ENCODE measurements at places on chromosomes 4 and X.
A peak's percentile ranks its signal among the peaks of the same experiment; 100 is the strongest.

DNA sequence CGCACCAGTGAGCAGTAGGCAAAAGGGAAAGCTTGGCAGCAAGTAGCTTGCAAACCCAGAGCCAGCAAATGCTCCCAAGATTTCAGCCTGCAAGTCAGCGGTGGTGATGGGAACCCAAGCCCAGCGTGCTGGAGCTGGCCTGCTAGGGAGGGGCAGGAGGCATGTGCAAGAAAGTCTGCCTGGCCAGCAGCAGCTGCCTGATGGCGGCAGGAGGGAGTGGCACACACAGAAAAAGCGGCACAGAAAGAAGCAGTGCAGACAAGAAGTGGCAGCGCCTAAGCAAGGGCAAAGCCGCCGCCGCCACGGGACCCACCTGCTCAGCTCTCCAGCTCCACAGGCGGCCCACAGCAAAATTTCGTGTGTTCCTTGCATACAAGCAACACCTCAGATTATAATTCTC, 1206.5 kb upstream of the PABPC4L start:
- DNase-seq = no peak

GRCh38 chrX:137033774-137034507, at the start of gene GPR101:
TSS of gene GPR101 (minus strand) at chrX:137033995. CDS start at chrX:137031674, 2,321 bp downstream.
- no peak for DNase-seq

- DNase-seq = no peak
Observed at GRCh38 chr4:15756361-15756861, 21.7 kb upstream of the CD38 start.

- DNase-seq = no peak
Observed at GRCh38 chrX:110678591-110678990, 117.0 kb downstream of the CHRDL1 start.

DNA sequence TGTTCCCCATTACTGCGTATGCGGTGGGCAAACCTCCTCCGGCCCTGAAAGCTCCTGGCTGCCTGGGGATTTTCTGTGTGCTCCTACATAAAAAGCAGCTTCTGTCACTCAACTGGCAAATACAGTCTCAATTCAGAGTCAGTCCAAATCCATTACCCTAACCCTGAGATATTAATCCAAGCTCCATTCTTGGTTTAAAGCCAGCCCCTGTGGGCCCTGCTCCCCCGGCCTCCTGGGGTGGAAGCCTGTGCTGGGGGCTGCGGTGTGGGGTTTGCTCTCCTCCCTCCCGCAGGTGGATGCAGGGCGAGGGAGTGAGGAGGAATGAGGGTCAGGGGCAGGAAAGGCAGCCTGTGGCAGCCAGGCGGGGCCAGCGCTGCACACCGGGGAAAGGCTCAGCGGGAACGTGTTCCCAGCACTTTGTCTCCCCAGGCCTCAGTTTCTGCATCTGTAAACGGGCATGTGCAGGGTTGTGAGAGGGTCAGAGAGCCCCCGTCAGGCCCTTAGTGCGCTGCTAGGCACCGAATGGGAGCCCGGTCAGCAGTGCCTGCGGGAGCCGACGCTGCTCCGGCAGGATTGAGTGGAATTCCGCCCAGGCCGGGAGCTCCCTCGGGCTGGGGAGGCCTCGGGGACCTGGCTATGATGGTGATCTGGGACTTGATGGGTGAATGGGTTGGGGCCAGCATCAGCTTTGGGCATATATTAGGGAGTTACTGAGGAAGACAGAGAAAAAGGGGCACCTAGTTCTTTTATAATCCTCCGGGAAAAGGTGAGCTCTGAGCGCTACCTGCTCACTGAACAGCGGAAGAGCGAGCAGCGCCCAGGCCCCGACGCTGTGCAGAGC, 6.3 kb upstream of the RGS12 start:
- no peak for DNase-seq

DNA sequence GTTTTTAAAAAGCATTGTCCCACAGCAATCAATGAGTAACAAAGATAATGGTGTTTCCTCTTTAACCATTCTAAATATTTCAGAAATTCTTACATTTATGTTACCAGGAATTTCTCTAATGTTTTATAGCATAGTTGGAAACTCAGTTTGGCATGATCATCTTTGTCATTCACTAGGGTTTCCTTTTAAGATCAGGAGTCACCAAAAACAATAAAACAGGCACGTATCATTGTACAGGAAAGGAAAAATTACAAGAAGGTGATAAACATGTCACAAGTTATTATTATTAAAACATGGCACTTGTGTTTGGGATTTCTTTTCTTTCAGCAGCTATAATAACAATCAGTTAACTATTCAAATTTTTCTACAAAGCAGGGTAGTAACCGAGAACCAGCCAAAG, 84.0 kb downstream of the SLC10A7 start:
- DNase-seq = no peak

GRCh38 chr4:40909363-40909876, 159.7 kb downstream of the NSUN7 start:
- peak; percentile 68 for DNase-seq

DNA sequence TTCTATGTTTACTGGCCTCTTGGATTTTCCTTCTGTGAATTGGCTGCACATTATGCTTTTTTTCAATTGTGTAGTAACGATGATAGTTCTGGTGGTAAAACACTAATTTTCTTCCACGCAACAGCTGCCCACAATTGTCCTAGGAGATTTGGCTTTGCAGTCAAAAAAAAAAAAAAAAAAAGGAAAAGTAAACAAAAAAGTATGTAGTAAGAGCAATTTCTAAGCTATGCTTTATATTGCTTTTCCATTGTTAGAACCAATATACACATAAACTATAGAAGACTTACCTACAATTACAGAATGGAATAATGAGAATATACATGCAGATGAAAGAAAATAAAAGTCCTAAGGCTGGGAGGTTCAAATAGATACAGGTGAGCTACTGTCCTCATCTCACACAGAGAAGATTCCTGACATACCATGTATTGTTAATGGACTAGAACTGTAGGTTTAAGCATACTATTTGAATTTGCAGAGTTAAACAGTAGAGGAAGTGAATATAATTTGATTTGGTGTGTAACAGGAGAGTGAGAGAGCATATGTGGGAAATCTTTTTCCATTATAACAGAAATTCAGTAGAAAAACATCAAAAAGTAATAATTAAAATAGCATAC, 976.2 kb downstream of the RAB28 start:
- no peak for DNase-seq

GRCh38 chrX:24732766-24733500, 39.2 kb downstream of the POLA1 start:
- no peak for DNase-seq

DNA sequence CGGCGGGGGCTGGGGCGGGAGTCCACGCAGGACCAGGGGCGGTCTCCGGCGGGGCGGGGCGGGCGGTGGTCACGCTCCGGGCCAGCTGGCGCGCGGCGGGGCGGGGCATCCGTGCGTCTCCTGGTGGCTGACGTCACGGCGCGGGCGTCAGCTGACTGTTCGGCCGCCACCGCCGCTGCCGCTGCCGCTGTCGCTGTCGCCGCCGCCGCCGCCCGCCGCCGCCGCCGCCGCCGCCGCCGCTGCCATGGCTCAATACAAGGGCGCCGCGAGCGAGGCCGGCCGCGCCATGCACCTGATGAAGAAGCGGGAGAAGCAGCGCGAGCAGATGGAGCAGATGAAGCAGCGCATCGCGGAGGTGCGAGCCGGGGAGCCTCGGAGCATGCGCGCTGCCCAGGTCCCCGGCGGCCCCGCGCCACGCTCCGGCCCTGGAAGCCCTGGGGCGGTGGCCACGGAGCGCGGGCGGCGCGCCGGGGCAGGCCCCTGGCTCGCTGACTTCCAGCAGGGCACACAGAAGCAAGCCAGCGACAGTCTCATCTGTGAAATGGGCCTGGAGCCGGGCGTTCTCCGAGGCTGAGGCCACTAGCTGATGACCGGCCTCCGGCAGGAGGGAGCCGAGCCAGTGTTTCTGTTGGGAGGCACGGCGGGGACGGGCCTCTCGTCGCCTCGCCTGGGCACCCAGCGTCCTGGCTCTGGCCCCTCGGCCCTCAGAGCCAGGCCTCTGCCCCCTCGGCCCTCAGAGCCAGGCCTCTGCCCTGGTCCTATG, at the start of gene FAM50A:
FAM50A (plus strand) TSS at position 150 of the 763 bp plus-strand sequence; CDS start at position 245, 95 bp downstream.
- DNase-seq = peak; percentile 86

DNA sequence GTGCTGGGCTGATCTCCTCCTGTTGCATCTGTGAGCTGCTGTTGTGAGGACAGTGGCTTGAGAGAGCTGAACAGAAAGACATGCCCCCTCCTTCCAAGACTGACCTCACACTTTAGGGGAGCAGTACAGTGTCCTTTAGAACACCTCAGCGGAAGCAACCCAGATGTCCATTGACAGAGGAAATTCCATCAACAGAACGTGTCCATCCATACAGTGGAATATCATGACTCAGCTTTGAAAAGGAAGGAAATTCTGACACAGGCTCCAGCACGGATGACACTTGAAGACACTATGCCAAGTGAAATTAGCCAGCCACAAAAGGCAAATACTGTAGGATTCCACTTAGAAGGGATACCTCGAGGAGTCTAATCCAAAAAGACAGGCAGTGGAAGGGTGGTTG, 103.5 kb downstream of the GPR143 start:
- peak; percentile 24 for DNase-seq

DNA sequence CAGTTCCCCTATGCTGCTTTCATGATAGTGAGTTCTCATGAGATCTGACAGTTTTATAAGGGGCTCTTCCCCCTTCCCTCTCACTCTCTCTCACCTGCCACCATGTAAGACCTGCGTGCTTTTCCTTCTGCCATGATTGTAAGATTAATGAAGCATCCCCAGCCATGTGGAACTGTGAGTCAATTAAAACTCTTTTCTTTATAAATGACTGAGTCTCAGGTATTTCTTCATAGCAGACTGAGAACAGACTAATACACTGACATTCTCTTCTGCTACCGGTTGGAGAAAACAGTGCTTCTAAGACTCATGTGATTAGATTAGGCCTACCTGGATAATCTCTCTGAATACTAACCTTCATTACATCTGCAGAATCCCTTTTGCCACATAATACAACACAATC, 45.4 kb upstream of the TRPC5OS start:
- no peak for DNase-seq

DNA sequence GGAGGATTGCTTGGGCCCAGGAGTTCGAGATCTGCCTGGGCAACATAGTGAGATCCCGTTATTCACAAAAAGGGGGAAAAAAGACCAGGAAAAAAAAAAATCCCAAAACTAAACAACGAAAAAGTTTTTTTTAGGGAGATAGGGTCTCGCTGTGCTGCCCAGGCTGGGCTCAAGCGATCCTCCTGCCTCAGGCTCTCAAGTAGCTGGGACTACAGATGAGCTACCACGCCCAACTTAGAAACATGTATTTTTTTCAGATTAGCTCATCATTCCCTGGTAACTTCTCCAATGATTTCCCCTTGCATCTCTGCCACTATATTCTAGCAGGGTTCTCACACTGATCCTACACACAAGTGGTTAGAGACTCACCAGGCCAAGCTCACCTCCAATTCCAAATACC, 24.4 kb upstream of the IRAK1 start:
- no peak for DNase-seq

- no peak for DNase-seq
Observed at GRCh38 chr4:165222651-165222994, 15.3 kb downstream of the KLHL2 start.

DNA sequence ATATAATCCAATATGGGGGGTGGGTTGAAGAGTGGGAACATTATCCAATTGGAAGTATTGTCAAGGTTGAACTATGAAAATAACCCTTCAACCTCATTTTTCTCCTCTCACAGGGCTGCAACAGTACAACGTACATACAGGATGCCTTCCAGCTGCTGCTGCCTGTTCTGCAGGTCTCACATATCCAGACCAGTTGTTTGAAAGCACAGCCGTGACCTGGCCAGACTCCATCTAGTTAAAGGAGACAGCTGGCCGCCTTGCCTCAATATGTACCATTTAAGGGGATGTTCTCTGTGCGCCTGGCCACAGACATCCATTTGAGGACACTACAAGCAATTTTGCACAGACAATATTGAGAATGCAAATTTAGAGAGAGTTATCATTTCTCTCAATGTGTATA, 75.7 kb downstream of the FAM114A1 start:
- no peak for DNase-seq

DNA sequence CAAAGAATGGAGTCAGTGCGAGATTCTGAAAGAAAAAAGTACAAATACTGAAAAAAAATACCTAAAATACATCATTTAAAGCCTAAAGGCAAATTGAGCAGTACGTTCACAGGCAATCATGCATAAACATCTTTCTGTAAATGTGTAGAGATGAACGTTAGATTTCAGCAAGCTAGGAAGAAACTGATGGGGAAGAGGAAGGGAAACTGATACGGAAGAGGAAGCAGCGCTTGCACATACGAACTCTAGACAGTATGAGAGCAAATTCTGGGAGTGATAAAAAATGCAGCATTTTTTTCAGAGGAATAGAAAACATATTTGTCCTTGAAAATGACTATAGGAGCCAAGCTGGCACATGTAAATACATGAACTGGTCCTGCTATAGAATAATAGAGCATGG, 9.4 kb downstream of the ANKRD50 start:
- DNase-seq = no peak

GRCh38 chr4:3034231-3034630, 40.1 kb downstream of the HTT-AS start:
- DNase-seq = no peak

Data from hepatic stellate cell (primary cell).